ENCODE measurements at places on chromosomes 1 and 21.

DNA sequence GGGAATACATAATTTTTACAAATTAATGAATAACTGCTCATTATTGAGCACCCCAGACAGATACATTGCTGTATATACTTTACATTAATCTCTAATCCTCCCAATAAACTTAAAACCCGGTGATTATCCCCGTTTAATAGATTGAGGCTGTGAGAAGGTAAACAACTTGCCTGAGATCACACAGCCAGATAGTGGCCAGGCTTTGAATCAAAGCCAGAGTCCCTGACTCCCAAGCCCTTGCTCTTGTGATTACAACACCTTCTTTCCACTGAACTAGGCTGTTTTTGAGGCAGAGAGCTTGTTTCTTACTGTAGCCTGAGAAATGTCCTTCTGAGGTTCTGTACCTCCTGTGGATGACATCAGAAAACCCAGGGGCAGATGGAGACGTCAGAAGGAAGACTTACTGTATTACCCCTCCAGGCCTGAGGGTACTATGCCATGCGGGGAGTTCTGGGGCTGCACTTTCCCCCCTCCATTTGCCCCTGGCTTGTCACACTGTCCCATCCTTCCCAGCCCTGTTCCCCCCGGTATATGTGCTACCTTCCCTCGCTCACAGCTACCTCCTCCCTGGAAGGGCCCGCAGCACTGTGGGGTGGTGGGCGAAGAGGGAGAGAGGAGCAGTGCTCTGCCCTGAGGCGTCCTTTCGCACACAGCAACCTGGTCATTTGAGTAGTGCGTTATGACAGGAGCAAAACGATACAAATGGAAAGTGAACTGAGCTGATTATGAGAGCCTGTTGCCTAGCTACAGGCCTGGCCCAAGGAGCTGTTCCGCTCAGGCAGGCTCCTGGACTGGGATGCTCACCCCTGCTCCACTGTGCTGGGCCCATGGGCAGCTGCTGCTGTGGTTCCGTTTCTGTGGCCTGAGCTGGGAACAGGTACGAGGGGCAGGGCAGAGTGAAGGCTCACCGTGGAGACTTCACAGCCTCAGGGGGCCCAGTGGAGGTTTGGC is 4.6 kb downstream of the KCNC4 start:
- no peak for DNase-seq

GRCh38 chr21:20618878-20619277 is 379.3 kb upstream of the NCAM2 start:
- no peak for DNase-seq

GRCh38 chr1:117110774-117111173 is 10.8 kb downstream of the TRIM45 start:
- no peak for DNase-seq

- no peak for DNase-seq
Measured at GRCh38 chr1:175173531-175173930, 19.0 kb downstream of the KIAA0040 start.

GRCh38 chr1:236659792-236660587 is 26.3 kb upstream of the ACTN2 start:
- DNase-seq, result no peak

- peak; percentile 69 for DNase-seq
Measured at GRCh38 chr1:165828669-165829329, 1.4 kb downstream of the UCK2 start.

DNA sequence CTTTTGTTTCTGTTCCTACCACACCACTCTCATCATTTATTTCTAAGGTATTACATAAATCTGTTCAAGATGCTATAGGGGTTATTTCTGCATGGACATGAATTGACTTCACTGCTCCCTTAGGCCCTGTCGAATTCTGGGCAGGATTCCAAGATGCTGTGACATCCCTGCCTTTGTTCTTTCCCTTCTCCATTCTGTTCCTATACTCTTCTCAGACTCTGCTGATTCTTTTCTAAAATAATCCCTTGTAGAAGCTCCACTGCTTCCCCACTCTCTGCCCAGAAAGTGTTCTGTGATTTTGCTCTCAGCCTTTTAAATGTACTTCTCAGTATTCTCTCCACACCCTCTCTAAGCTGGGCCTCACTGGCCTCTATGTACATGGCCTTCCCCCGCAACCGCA is 99.2 kb downstream of the PHTF1 start:
- no peak for DNase-seq

DNA sequence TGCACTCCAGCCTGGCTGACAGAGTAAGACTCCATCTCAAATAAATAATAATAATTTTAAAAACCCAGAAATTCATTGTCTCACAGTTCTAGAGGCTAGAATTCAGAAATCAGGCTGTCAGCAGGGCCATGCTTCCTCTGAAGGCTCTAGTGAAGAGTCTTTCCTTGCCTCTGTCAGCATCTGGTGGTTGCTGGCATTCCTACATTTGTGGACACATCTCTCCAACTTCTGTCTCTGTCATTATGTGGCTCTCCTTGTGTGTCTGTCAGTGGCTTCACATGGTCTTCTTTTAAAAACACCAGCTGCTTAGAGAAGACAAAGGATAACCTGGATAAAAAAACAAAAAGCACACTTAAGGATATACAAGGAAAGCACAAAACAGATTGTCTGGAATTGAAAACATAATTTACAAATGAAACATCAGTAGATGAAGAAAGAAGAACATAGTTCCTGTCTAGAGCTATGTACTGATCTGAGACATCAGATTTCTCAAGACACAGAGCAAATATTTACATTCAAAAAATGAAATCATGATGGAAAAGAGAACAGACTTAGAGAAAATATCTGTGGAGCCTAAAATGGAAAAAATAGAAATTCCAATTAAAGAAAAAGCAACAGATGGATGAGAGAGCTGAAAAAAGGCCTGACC is 32.7 kb upstream of the ASB17 start:
- no peak for DNase-seq

- DNase-seq, result no peak
Measured at GRCh38 chr1:203322500-203323179, 17.3 kb downstream of the BTG2 start.

DNA sequence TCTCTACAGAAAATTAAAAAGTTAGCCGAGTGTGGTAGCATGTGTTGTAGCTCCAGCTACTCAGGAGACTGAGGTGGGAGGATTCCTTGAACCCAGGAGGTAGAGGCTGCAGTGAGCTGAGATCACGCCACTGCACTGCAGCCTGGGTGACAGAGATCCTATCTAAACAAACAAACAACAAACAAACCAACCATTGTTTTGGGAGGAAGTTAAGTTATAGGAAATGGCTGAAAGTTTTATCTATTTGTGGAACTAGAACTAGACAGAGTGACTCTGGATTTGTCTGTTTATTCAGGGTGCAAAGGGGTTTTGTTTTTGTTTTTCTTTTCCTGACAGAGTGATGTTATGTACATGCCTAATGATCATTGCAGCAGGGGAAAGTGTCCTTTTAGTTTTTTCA is 31.0 kb downstream of the ZNF362 start:
- DNase-seq, result no peak

DNA sequence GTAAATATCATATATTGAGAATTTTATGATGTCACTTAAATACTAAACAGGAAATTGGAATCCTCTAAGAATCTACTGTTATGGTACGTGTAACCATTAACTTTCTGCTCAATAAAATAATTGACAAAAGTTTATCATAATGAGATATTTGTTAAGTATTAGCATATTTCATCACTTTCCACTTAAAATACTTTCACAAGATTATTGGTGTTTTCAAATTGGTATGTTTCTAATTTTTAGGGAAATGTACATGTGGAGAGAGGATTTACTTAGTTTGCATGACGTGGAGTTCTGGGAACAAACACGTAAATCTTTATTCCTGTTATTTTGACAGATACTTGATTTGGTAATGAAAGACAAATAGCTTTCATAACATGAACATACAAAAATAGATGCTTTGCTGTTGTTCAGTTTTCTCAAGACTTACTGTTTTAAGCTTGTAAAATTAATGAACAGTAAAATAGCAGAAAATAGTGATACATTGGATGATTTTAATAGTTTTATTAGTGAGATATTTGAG is 1.6 kb downstream of the SRSF11 start:
- no peak for DNase-seq

- no peak for DNase-seq
Measured at GRCh38 chr1:218351391-218352074, 6.4 kb downstream of the TGFB2 start.

DNA sequence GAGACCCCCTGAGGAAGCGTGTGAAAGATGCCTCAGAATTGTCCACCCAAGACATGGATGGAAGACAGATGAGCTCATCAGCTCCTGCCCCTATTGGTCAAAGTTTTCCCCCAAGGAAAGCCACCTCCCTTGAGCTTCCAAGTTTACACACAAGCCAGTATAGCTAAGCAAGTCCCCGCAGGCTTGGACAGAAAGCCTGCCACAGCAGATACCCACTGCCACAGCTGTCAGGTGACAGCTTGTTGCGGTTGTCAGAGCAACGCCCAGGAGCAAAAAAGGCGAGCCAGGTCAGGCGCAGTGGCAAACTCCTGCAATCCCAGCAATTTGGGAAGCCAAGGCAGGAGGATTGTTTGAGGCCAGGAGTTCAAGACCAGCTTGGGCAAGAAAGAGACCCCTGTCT is 60.9 kb upstream of the IFNAR2 start:
- no peak for DNase-seq

DNA sequence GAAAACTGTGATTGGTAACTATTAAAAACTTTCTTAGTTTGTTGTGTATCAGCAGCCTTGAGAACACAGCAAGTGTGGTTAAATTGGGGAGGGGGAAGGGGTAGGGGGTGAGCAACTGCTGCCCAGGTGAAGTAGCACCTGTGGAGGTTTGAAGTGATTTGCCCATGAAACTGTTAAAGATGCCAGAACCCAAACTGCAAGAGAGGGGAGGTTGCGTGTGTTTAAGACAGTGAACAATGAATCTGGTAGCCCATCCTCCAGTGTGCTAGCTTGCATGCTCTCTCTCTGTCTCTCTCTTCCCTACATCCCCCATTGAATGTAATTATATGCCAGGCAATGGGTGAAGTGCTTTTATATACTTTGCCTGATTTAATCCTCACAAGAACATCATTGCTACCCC is 154.7 kb downstream of the RUNX1 start:
- DNase-seq, result no peak

DNA sequence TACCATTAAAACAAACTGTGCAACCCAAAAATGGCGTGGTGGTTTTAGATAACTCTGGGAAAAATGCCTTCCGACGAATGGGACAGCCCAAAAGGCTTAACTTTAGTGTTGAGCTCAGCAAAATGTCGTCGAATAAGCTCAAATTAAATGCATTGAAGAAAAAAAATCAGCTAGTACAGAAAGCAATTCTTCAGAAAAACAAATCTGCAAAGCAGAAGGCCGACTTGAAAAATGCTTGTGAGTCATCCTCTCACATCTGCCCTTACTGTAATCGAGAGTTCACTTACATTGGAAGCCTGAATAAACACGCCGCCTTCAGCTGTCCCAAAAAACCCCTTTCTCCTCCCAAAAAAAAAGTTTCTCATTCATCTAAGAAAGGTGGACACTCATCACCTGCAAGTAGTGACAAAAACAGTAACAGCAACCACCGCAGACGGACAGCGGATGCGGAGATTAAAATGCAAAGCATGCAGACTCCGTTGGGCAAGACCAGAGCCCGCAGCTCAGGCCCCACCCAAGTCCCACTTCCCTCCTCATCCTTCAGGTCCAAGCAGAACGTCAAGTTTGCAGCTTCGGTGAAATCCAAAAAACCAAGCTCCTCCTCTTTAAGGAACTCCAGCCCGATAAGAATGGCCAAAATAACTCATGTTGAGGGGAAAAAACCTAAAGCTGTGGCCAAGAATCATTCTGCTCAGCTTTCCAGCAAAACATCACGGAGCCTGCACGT is 82.1 kb downstream of the PRDM2 start:
- no peak for DNase-seq

DNA sequence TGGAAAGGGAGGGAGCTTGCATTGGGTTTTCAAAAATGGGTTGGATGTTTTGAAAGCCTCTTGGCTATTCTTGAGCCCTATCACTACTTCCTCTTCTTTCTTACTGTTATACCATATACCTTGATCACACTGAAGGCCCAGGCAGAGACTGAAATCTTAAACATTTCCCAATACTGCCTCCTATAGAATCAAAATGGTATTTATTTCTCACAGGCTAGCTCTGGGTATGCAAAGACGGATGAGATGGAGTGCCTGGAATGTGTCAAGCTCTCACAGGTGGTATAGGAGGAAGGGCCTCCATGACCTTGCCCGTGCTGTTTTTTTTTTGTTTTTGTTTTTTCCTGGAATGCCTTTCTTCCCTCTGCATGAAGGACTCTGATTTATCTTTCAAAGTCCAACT is 268.4 kb upstream of the USP24 start:
- no peak for DNase-seq
